ENCODE measurements at places on chromosomes 2 and 18.

DNA sequence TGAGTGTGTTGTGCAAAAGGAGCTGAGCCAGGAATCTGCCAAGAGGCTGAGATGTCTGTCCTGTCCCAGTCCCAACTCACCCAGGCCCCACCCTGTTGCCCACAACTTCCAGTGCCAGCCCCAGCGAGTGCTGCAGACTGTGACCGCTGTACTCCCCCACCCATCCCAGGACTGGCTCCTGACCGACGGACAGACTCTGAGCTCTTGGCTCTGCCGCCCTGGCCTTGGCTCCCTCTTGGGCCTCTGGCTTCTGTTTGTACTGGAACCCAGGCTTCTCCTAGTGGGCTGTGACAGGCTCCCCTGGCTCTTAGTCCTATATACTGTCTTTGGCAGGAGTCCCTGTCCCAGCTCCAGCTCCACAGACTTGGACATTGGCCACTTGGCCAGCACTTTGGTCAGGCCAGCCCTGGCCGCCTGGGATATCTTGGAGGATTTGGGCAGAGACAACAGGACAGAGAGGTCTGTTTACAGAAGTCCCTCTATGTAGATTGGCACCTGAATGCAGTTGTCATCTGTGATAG lies 41.1 kb downstream of the ACOXL start:
- DNase-seq, result no peak

DNA sequence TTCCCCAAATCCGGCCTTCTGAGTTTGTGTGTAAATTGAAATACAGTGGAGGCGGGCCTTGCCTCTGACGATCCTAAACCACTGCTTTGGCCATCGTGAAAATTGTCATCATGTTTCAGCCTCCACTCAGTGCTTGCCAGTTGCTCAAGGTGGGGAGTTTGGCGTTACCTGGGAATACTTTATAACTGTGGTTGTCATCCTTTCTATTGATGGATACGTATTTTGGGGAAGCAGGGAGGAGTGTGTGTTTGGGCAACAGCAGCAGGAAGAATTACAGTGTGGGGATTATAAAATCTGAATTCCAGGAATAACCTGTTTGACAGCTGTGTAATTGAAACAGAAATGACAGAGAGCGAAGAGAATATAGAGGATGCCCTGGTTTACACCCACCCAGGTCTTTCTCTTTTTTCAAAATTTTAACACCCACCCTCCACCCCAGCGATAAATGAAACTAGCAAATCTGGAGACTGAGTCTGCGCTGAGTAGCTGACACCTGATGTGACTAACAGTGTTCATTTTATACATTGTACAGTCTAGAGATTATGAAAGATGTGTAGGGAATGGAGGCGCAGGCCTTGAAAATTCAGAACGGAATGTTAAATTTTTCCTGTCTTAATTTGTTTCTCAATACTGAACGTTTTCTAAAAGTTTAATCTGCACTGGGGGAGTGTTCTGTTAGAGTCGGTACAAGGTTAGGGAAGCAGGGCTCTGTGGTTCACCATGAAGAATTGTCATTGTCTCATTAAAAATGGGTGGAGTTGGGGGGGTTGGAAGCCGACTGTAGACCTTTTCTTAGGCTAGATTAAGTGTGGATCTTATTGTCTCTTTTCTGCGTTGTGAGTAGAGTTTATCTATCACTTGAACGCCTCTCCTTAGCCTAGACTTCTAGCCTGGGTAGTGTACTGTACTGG lies 1.6 kb downstream of the MAP4K4 start:
- DNase-seq, result no peak

GRCh38 chr2:21772624-21773023 lies 648.9 kb downstream of the TDRD15 start:
- DNase-seq, result no peak

- DNase-seq, result no peak
Observed at GRCh38 chr2:108069515-108070310, 83.4 kb downstream of the SLC5A7 start.

DNA sequence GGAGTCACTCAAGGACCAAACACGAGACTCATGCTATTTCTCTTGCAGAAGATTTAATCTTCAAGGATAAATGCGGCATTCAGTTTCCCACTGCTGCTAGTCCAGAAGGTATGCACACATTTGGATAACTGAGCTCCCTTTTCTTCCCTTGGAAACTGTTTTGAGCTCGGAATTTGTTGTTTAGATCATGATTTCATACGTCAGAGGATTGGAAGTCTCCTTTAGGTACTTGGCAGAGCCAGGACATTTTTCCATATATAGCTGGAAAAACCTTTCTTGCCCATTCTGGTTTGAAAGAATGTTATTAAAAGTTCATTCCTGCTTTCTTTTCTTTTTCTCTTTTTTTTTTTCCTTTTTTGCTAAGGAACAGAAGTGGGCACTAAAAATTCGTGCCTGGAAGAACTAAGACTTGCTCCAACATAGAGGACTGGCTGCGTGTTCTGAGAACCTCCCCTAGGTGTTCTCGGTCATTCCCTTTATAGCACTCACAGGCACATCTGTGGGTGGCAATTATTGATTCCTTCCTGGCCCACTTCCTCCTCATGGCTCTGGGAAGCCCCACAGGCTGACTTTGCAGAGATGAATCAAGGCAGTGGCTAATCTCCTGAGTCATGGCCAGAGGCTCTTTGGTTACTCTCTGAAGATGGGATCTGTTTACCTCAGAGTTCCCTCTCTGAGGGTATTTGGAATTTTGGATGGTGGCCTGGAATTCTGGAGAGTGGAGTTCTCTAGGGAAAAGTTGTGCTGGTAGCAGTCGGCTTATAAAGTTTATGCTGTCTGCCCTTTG lies 104.8 kb downstream of the PLCL1 start:
- no peak for DNase-seq

GRCh38 chr18:65721619-65722018 lies 29.2 kb upstream of the CDH7 start:
- no peak for DNase-seq

- DNase-seq, result no peak
Observed at GRCh38 chr2:186099826-186100225, 361.2 kb downstream of the FSIP2 start.

GRCh38 chr2:10332402-10333246 lies 29.9 kb downstream of the HPCAL1 start:
- no peak for DNase-seq

DNA sequence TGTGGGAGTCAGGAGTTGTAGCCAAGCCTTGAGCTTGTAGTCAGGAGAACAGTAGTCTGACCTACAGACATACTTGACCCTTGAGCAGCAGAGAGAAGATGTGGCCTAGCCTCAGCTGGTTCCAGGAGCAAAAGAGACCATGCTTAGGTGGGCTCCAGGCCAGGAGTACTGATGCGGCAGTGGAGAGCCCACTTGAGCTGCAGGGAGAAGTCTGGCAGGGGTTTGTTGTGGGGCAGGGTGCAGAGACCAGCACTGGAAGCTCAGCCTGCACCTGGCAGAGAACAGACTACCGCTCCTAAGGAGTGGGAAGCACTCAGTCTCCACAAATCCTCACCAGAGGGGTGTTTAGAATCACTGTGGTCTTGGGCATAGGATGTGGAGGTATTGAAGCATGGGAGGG lies 197.9 kb downstream of the TPGS2 start:
- DNase-seq, result no peak

DNA sequence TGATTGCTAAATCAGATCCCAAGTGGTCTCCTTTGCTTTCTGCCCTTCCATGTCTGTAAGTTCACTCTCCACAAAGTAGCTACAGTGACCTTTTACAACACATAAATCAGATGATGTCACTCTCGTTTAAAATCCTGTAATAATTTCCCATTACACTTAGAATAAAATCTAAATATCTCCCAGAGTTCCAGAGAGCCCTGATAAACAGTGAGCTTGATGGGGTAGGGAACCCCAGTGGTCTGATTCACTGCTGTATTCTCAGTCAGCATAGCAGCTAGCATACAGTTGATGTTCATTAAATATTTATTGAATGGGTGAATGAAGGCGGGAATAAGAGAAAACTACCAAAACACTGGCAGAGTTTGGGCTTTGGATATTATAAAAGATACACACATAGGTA lies 117.7 kb downstream of the ZAP70 start:
- no peak for DNase-seq

- DNase-seq, result no peak
Observed at GRCh38 chr2:19225126-19225525, 133.3 kb downstream of the OSR1 start.

- no peak for DNase-seq
Observed at GRCh38 chr2:20215183-20216040, 9.5 kb downstream of the SDC1 start.

GRCh38 chr2:199470672-199471442 lies 13.1 kb upstream of the SATB2 start:
- DNase-seq, result no peak

GRCh38 chr18:9643549-9643948 lies 29.2 kb upstream of the PPP4R1 start:
- no peak for DNase-seq

GRCh38 chr18:68342039-68342659 lies 372.8 kb downstream of the TMX3 start:
- no peak for DNase-seq

DNA sequence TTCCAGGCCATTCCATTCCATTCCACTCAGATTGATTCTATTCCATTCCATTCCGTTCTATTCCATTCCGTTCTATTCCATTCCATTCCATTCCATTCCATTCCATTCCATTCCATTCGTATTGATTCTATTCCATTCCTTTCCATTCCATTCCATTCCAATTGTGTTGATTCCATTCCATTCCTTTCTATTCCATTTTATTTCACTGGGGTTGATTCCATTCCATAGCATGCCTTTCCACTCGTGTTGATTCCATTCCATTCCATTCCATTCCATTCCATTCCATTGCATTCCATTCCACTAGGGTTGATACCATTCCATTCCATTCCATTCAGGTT lies 1142.3 kb downstream of the RPIA start:
- no peak for DNase-seq

DNA sequence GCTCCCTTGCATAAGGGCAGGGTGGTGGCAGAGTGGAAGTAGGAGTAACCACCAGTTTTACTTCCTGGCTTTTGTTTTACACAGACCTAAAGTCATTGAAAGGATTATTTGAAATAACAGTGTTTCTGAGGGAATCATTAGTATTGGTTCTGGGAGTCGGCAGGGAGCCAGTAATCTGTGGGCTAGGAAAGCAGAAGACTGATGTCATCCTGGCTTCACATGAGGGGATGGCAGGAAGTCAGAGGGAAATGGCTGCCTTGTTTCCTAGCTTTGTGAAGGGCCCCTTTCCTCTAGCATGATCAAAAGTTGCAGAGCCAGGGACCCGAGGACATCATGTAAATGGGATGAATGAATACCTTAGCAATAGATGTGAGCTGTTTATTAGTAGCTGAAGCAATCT lies 792.6 kb downstream of the CPS1 start:
- DNase-seq, result no peak

DNA sequence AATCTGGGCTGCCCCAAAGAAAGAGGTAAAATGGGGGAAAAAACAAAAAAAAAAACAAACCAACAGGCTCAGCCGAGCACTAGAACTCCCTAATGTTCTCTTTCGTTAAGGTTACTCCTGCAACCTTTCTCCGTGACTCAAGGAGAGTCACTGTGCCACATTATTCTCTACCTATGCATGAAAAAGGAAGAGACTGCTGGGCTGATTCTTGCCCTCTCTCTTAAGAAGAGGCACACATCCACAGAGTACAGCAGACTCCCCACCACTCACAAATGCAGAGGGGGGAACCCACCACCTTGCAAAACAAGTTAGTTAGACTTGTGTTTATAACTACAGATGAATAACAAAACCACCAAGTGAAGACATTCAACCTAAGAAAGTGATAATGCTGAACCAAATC lies 201.5 kb downstream of the DYM start:
- no peak for DNase-seq

DNA sequence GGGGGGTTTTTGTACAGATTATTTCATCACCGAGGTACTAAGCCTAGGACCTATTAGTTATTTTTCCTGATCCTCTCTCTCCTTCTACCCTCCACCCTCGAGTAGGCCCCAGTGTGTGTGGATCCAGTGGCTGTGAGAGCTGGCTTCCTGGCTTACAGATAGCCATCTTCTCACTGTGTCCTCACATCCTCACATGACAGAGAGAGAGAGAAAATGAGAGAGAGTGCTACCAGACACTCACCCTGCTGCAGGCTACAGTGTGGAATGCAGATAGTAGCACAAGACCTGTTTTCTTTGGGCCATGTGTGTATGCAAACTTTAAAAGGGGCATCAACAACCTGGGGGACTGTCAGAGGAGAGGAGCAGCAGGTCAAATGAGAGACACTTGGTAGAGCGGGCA lies 9.5 kb downstream of the KCNK3 start:
- DNase-seq, result no peak

DNA sequence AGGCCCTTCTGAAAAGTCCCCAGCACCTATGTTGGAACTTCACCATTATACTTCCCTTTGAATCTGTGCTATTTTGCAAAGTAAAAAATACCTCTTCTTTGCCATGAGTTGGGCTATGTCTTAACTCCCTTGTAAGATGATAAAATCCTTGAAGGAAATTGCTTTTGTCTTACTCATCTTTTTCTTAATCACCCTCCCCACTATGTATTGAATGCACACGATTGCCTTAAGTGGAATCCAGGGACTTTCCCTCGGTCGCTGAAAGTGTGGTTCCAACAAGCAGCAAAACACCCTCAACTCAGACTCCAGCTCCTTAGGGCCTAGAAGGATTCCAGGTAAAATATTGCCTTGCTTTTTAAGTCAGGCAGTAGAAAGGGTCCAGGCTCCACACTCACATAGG lies 173.2 kb upstream of the ARL4C start:
- no peak for DNase-seq

- DNase-seq, result no peak
Observed at GRCh38 chr2:68094111-68094510, 31.3 kb upstream of the C1D start.

DNA sequence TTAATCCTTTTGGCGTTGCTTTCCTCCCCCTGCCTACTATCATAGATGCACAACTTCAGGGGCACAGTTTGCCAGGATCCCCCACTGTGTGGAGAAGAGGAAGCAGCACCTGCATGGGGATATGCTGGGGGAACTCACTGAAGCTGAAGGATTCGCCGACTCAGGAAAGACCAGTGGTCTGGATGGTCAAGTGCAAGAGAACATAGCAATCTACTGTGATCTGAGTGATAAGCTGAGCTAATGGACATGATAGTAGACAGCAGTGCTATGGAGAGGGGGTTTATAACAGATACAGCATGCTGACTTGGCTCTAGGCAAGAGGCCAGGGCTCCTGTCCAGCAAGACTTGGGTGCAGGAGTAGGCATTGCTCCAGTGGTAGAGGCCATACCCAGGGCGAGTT lies 124.4 kb upstream of the NRP2 start:
- no peak for DNase-seq

DNA sequence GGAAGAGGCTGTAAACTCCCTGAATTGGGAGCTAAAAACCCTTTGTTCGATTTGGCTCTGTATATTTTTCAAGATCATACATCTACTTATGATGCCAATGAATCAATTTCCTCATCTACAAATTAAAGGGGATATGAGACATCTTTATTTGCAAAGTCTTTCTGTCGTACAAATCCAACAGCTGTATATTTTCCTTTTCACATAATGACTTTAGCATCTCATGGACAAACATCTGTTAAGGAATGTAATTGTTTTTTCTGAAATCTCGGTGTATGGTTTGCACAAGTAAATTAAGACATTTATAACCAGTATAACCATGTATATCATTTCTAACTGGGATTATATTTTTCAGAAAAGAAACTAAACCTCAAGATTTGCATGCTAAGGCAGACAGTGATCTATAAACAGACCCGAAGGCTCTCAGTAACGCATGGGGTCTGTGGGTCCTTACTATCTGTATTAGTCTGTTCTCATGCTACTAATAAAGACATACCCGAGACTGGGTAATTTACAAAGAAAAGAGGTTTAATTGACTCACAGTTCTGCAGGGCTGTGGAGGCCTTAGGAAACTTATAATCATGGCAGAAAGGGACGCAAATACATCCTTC lies 130.8 kb downstream of the SLC8A1 start:
- DNase-seq, result no peak

Measured in MM.1S (cell line).